Type B pancreatic cell (in vitro differentiated cells): ENCODE measurements at places on chromosomes 5 and 9.

- no peak overlapping the region for H3K27ac ChIP-seq
- H3K27me3 ChIP-seq = no peaks in the 10 kb centered on the region
- H3K4me1 ChIP-seq = peaks cover 4% of the 10 kb centered on the region
- H3K4me3 ChIP-seq = no peak overlapping the region
Observed at GRCh38 chr5:132070460-132071337, 2.9 kb upstream of the CSF2 start.

DNA sequence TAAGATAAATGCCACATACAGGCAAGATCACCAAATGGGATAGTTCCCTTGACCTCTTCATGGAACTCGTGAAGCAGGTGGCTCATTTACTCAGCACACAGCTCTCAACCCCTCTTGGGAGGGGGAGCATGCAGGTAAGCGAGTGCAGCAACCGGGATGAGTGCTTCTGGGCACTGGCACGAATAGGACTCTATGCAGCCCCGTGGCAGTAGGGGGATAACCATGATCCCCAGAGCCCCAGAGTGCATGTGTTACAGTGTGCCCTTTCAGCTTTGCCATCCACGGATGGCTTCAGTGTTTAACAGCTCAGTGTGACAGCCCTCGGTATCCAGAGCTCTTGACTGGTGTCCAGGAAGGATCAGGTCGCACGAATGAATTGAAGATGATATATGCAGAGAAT lies 1187.1 kb downstream of the CDH9 start:
- no peak overlapping the region for H3K4me3 ChIP-seq
- H3K27me3 ChIP-seq = no peaks in the 10 kb centered on the region
- no peaks in the 10 kb centered on the region for H3K4me1 ChIP-seq
- no peak overlapping the region for H3K27ac ChIP-seq

GRCh38 chr5:177468329-177468684 lies 5.1 kb downstream of the DBN1 start:
- no peaks in the 10 kb centered on the region for H3K27me3 ChIP-seq
- peaks cover 36% of the 10 kb centered on the region for H3K36me3 ChIP-seq
- peak overlapping the region; percentile 74 for H3K4me3 ChIP-seq
- peaks cover 16% of the 10 kb centered on the region for H3K4me1 ChIP-seq

- peaks cover 12% of the 10 kb centered on the region for H3K27me3 ChIP-seq
- H3K4me1 ChIP-seq = peaks cover 20% of the 10 kb centered on the region
- no peak for DNase-seq
- H3K27ac ChIP-seq = peak overlapping the region; percentile 67
Observed at GRCh38 chr9:89605465-89606048, 745 bp downstream of the GADD45G start.

- DNase-seq = no peak
- no peak overlapping the region for H3K4me3 ChIP-seq
- H3K36me3 ChIP-seq = no peaks in the 10 kb centered on the region
Observed at GRCh38 chr5:142527664-142528295, 158.1 kb downstream of the FGF1 start.

DNA sequence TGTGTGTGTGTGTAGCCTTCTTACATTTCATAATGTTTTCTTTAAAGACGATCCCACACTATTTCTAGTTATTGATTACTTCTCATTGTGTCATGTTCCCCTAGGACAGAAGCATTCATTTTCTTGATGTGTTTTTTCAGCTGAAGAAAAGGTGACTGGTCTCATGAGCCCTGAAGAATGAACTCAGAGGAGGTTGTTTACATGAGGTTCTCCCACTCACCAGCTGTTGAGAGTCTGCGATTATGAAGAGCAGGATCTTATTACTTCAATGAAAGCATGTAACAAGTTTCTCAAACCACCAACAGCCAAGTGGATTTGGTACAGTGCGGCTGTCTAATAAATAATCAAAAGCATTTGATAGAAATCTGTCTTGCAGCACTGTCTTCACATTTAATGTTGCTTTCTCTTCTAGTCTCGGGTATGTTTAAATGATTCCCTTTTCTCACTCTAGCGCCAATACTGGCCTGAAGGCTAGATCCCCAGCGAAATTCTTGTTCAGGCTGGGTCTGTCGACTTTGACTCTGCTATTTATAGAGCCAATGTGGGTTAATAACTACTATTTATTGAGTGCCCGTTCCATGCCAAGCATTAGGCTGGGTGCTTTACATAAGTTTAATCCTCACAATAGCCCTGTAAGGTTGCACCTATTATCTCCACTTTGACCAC lies 9.6 kb upstream of the FSD1L start:
- no peaks in the 10 kb centered on the region for H3K27me3 ChIP-seq
- peaks cover 6% of the 10 kb centered on the region for H3K36me3 ChIP-seq
- DNase-seq = no peak
- no peak overlapping the region for H3K4me3 ChIP-seq
- H3K4me1 ChIP-seq = peaks cover 15% of the 10 kb centered on the region

DNA sequence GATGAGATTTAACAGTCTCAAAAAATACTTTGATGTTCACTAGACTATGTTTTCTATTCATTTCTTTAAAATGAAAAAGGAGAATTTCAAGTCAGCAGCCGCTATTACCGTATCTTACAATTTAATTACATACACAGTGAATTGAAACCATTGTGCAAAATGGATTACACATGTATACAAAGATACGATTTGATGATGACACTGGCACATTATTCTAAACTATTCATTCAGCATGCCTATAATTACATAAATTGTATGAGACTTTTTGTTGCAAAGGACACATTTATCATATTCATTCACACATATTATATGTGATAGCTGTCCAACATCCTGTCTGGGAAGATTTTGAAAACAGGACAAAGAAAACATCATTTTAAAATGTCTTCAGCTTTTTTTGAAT lies 118.3 kb upstream of the VCAN start:
- no peaks in the 10 kb centered on the region for H3K4me1 ChIP-seq
- DNase-seq = no peak
- peaks cover 5% of the 10 kb centered on the region for H3K36me3 ChIP-seq
- no peak overlapping the region for H3K27ac ChIP-seq
- no peaks in the 10 kb centered on the region for H3K27me3 ChIP-seq
- no peak overlapping the region for H3K4me3 ChIP-seq

DNA sequence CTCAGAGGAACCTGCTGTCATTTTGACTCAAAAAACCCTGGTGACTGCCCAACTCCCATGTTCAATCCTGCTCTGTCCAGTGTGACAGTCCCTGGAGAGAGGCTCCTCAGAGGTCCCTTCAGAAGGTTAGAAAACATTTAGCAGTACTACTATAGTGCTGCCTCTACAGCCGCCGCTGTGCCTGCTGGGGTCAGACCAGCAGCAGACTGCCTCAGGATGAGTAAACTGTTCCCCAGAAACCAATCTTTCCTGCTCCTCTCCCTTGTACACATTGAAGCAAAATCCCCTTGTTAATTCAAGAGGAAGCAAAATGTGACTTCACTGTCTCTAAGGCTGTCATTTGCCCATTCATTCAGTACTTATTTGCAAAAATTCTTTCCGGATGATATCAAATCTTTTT lies 94.8 kb upstream of the SMARCA2 start:
- no peak overlapping the region for H3K4me3 ChIP-seq
- H3K36me3 ChIP-seq = no peaks in the 10 kb centered on the region
- no peak overlapping the region for H3K27ac ChIP-seq

DNA sequence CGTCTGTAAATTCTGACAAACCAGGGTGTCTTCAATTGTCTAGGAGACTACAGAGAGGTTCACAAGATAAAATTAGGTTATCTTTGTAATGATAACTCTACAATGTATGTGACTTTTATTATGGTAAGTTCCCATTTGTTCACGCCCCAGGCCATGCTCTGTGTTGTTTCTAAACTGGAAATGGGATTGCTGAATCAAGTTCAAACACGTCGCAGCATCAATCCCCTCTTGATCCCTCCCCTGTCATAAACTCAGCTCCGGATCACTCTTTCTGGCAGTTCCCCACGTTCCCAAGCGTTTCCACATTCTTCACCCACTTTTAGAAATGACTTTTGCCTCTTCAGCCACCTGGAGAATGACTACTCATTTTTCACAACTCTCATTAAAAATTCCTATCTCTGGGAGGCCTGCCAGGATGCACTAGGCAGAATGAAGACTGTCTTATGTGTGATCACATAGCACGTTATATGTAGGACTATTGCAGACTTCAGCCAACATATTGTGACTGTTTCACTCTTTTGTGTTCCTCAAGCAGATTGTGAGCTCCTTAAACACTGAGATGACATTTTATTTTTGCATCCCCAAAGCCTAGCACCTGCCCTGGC lies 1124.2 kb upstream of the WWC1 start:
- no peak overlapping the region for H3K27ac ChIP-seq
- H3K4me1 ChIP-seq = no peaks in the 10 kb centered on the region
- H3K36me3 ChIP-seq = no peaks in the 10 kb centered on the region
- no peak for DNase-seq

DNA sequence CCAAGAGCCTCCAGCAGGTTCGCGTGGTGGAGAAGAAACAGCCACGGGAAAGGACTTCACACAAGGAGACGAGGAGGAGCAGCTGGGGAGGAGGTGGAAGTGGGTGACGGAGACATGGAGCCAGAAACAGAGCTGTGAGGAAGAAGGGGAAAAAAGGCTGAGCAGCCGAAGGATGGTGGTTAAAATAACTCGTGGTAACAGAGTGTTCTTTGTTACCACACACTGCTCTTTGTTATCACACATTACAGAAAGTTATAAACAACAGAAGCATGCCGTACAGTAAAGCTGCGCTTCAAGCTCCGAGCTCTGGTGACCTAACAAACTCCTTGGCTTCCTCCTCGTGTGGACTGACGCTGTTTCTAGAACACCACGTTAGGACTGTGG lies 215.4 kb downstream of the GLIS3 start:
- H3K4me3 ChIP-seq = no peak overlapping the region
- peaks cover 17% of the 10 kb centered on the region for H3K4me1 ChIP-seq
- H3K27ac ChIP-seq = no peak overlapping the region
- H3K36me3 ChIP-seq = peaks cover 13% of the 10 kb centered on the region
- H3K27me3 ChIP-seq = no peaks in the 10 kb centered on the region

- no peak overlapping the region for H3K4me3 ChIP-seq
- peaks cover 5% of the 10 kb centered on the region for H3K4me1 ChIP-seq
- no peak for DNase-seq
- no peak overlapping the region for H3K27ac ChIP-seq
Observed at GRCh38 chr9:109542922-109543321, 44.8 kb upstream of the PTPN3 start.
